ENCODE measurements at places on chromosomes 4 and X.

GRCh38 chr4:120812216-120812615, 110.3 kb downstream of the PRDM5 start:
- no peak for DNase-seq

DNA sequence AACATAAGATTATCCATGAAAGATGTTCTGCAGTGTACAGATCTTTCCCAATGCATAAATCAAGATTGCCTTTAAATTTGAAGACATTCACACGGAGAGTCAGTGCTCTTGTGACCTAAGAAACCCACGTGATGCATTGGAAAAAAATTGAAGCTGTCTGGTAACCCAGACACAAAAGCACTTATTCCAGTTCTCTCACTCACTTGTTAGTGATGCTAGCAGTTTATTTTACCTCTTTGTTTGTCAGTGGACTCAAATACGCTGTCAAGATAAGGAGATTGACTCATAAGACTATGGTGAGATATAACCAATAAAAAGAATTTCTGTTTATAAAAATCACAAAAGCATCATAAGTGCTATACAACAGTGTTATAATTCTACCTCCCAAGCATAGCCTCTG, 245.8 kb upstream of the SMIM31 start:
- no peak for DNase-seq

- DNase-seq, result no peak
These were observed 2.8 kb downstream of the VEGFC start for GRCh38 chr4:176789955-176790354.

GRCh38 chrX:48468693-48469691, 1.1 kb downstream of the SLC38A5 start:
- peak; percentile 74 for DNase-seq

DNA sequence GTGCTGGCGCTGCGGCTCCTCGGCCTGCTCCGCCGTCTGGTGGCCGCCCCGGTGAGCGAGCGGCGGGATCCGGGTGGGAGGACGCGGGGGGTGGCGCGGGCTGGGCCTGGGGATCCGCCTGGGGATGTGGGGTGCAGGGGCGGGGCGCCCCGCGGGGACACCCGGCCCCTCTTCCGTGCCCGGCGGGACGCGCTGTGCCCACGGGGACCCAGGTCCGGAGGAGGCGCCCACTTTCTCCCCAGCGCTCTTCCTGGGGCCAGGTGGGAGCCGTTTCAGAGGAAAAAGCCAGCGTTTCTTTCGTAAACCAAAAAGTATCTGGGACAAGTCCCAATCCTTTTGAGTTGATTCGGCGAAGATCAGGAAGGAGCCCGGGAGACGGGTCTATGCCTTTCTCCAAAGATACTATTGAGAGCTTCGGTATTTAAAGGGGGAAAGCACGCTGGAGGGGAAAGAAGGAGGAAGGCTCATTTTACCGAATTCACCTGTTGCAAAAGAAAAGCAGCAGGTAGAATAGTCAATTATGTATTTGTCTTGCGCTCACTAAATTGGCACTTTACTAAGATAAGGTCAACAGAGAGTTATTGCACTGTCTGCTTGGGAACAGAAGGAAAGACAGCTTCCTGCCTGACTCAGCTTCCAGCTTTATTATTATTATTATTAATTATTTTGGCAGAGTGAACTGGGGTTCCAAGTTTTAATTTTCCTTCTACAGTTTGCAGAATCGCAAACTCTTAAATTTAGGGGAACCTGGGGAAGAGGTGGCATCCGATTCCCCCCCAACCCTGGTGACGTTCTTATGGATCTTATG, 81.5 kb upstream of the CD99 start:
- no peak for DNase-seq

DNA sequence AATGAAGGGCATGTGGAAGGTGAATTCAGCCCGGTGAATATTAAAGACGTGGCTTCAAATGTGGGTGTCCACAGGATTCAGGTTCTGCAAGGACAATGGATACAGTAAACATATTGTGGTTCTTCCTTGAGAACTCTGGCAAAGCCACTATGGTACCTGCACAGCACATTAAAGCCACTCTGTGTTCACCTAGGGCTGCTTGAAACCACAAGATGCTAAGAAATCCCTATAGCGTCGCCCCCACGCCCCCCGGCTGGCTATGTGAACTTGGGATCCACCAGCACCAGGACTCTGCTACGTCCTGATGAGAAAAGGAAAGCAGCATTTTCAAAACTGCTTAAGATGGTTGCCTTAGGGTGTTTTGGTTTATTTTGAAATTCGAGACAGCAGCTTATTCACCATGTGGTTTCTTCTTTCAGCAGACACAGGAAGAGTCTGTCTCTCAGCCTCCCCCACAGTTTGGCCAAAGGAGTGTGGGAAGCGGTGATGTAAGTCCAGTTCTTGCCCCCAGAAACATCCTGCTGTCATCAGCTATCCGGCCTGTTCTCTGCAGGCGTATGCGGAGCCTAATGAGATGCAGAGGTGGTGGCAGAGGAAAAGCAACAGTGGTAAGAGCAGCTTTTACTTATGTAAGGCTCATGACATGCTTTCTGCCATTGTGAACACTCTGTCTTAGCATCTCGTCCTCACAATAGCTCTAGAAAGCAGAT, 111.5 kb downstream of the AFAP1 start:
- DNase-seq, result peak; percentile 74

GRCh38 chr4:172344308-172344938, 531.2 kb downstream of the GALNTL6 start:
- no peak for DNase-seq

- DNase-seq, result no peak
These were observed 65.5 kb upstream of the SLC34A2 start for GRCh38 chr4:25590171-25590570.

DNA sequence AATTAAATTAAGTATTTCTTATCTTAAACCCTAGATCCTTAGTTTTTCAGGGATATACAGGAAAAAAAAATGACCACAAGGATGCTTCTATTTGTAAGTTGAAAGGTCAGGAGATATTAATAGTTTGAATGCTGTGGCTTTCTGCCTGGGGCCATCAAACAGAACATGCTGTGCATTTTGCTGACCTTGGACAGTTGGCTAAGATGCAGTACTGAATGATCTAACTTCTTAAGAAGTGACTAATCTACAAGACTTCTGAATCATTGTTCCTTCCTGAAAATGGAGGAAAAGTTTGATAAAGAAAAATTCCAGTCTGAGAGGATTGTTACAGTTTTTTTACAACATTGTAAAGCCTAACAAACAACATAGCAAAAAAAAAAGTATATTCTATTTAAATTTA, 237.8 kb upstream of the JADE1 start:
- no peak for DNase-seq

DNA sequence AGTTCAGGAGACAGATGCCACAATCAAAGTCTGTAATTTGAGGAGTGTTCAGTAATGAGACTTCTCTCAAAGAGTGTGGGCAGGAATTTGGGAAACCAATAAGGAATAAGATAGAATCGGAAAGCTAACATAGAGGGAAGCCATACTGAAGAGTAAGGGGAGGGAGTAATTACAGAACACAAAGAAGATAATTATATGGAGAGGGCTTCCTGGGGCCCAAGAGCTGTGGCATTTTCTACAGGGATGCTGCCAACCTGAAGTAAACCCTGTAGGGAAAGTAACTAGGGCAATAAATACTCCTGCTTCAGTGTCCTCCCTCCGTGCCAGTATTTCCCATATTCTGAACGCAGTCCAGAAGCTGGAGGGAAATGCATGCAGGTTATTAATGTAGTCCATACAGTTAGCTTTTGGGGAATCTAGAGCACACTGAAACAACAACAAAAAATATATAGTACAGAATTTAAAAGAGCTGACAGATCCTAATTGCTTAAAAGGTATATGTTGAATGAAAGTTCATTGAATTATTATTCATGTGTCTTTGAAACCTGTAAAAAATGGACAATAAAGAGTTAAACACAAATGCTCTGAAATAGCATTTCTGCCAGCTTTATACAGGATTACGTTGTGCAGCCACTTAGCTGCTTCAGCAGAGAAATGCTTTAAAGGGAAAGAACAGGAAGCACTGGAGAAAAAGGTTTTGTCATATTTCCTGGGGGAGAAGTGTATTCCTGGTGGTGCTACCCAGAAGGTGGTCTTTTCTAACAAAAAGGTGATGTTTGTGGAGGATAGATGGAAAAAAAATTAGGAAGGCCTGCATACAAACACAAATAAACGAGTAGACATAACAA, 48.0 kb downstream of the CXXC4 start:
- no peak for DNase-seq

GRCh38 chrX:112614640-112615039, 65.1 kb downstream of the LHFPL1 start:
- DNase-seq, result no peak

DNA sequence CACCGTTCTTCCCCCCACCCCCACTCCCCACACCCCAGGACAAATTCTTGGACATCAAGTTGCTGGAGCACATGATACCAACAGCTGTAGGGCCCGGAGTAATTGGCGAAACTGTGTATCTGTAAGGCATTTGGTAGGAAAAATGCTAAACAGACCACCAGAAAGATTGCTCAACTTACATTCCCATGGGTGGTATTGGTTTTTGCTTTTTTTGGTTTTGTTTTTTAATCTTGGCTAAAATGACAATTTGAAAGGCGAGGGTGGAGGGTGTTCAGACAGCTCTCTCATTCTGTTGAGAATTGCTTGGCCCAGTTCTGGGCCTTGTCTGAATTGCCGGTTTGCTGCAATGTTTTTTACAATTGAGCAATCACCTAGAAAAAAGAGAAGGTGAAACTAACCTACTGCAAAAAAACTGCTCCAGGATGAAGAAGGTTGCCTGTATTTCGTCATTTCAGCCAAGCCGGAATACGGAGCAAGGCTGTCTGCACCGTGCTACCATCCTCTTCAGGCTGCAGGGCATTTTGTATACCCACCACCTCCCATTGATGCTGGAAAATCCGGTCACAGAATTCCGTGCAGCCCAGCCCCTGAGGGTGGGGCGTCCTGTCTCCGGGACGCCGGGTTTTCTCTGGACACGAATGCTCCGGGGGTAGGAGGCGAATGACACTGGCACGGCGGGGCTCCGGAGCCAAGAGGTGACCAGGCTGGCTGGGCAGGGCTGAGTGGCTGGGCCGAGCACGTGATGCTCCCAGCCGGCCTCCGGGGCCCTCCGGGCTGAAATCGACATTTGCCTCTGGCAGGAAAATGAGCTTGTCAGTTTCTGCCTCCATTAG, at the start of gene CLCN4:
Gene CLCN4 (plus strand): TSS at position 777 of the 833 bp plus-strand sequence. CDS start 28,058 bp downstream, outside the sequence.
- DNase-seq, result no peak

- DNase-seq, result no peak
These were observed 298.9 kb downstream of the PDGFC start for GRCh38 chr4:156672492-156673305.

DNA sequence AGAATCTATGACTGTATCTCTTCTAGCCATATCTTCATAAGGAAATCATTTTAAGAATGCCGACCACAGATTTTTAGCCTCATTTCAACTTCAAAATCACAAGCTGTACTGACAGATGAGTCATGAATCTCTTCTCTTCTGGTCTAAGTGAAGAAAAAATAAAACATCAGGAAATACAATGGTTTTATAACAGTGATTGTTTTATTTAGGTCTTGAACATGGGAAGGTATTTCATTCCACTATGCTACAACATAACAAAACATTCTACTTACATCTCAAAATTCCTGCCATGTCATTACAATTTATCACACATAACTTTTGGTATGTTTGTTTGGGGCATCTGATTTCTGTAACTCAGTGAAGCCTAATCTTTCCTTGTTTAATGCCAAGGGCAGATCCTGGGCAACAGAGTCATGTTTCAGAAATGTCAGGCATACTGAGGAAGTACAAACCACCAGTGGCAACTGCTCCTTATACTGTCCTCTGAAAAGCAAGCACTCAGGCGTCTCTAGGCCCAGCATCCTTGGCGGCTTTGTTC, 325.0 kb downstream of the PDHA2 start:
- DNase-seq, result no peak

- no peak for DNase-seq
These were observed 99.6 kb downstream of the SMIM20 start for GRCh38 chr4:26013629-26014028.

- no peak for DNase-seq
These were observed 717 bp downstream of the EDA start for GRCh38 chrX:69616457-69617203.

- DNase-seq, result no peak
These were observed 14.6 kb downstream of the HMX1 start for GRCh38 chr4:8856835-8857621.

- no peak for DNase-seq
These were observed 160.2 kb upstream of the DKK2 start for GRCh38 chr4:107196312-107196711.

- DNase-seq, result no peak
These were observed 152.5 kb upstream of the STX18 start for GRCh38 chr4:4694296-4694772.

DNA sequence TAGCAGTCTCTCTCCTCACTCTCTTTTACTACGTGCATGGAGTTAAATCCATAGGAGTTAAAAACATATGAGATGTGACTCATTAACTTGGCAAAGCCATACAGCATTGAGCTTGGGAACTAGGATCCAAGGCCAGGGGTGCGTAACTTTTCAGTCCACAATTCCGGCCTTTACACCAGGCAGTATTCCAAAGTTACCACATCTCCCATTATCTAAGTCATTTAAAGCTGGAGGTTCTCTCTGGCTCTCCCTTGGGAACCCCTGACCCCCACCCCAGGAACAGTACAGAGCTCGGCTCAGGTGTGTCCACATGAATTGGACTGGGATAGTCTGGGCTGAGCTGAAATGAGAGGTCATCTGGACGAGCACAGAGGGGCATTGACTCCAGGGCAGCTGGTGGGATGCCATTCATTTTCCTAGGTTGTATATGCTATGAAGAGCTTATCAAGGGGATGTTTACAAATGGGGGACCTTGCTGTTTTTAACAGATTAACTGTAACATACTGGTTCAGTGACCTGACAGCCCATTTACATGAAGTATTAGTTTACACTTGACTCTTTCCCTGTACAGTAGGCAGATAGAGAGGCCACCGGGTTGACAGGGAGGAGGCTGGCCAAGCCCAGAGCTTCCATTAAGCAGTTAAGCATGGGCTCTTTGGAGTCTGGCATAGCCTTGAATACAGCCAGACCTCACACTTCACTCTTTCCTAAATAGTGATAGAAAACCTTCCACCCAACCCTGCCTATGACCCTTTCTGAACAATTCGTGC, 128.8 kb downstream of the RAB28 start:
- no peak for DNase-seq

DNA sequence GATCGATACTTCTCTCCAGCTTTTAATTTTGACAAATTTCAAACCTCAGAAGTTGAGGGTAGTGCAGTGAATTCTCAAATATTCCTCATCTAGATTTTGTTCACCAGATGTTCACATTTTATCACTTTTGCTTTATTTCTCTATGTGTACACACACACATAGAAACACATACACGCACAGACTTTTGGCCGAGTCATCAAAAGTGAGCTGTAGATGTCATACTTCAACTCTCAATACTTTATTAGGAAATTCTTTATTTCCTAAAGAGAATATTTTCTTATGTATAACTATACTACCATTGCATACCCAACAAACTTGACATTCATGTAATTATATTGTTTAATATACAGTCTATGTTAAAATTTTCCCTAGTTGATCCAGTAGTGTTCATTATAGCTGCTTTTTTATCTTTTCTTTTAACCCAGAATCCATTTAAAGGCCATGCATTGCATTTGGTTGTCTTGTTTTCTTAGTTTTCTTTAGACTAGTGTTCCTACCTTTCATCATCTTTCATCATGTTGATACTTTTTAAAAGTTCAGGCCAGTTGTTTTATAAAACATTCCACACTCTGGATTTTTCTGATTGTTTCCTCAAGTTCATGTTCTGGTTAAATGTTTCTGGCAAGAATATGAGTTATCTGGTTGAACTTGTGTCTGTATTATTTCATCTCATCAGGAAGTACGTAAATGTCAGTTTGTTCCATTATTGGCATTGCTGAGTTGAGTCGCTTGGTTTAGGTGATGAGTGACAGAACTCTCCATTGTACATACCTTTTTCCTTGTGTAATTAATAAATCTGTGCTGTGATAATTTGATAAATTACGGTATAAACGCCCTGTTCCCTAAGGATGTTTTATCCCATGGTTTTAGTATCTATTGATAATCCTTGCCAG, 94.1 kb upstream of the TLR2 start:
- DNase-seq, result no peak

Measured in activated CD8-positive, alpha-beta memory T cell treated with anti-CD3 and anti-CD28 coated beads for 24 hours (primary cell).